Stimulated activated CD8-positive, alpha-beta memory T cell treated with anti-CD3 and anti-CD28 coated beads, Interleukin-15, amount 100 ng/mL, for 48 hours (primary cell): ENCODE measurements at places on chromosomes 6 and 20.

GRCh38 chr6:98825600-98826230, 8.7 kb upstream of the POU3F2 start:
- DNase-seq: no peak

GRCh38 chr6:22682979-22683378, 113.6 kb downstream of the HDGFL1 start:
- no peak for DNase-seq

DNA sequence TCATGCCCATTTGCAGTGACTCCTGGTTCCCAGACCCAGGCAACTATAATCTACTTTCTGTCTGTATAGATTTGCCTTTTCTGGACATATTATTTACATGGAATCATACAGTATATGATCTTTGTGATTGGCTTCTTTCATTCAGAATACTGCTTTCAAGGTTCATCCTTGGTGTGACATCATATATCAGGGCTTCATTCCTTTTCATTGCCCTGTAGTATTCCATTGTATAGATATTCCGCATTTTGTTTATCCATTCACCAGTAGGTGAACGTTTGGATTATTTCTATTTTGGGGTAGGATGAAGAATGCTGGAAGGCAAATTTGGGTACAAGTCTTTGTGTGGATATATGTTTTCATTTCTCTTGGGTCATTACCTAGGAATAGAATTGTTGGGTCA, 36.1 kb downstream of the PPP1R16B start:
- DNase-seq: no peak

DNA sequence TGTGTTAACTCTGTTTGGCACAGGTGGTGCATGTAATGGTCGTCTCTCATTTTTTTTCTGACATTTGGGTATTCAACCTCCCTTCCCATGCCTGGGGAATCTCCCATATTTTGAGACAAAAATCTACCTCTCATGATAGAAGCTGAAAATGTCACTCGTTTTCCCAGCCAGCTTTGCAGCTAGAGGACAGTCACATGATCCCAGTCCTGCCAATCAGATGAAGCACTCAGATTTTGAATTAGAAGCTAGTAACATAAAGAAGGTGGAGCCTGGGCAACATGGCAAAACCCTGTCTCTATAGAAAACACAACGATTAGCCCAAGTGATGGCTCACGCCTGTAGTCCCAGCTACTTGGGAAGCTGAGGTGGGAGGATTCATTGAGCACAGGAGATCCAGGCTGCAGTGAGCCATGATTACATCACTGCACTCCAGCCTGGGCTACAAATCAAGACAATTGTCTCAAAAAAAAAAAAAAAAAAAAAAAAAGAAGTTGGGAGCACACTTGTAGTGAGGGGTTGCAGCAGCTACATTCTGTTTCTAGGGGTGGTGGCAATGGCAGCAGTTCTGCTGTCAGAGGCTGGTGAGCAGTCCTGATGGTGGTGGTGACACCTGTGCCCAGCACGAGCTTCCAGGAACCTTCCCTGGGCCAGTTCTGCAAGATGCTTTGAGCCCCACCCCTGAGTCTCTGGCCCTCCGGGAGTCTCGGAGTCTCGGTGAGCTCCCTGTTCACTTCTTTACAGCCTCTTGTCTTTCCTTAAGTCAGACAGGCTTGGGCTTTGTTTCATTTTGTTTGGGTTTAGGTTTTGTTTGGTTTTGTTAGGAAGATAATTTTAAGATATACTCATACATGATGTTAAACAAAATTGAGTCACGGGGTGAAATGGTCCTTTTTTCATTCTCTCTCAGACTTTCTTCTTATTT, 94.1 kb upstream of the KCNG1 start:
- no peak for DNase-seq

- DNase-seq: no peak
Measured at GRCh38 chr6:42505385-42505718, 53.6 kb upstream of the TRERF1 start.
